ENCODE measurements at places on chromosomes 4 and X.

GRCh38 chrX:118973389-118974087 lies 880 bp upstream of the LONRF3 start:
- no peak for DNase-seq
- peaks cover 5% of the 10 kb centered on the region for H3K4me1 ChIP-seq
- no peak overlapping the region for H3K4me3 ChIP-seq
- H3K27ac ChIP-seq: no peak overlapping the region
- H3K27me3 ChIP-seq: peaks cover 48% of the 10 kb centered on the region
- H3K36me3 ChIP-seq: no peaks in the 10 kb centered on the region

GRCh38 chr4:75340561-75340960 lies 173.6 kb downstream of the RCHY1 start:
- H3K4me1 ChIP-seq: no peaks in the 10 kb centered on the region
- no peak for DNase-seq
- no peak overlapping the region for H3K4me3 ChIP-seq
- no peaks in the 10 kb centered on the region for H3K27me3 ChIP-seq
- no peaks in the 10 kb centered on the region for H3K36me3 ChIP-seq
- no peak overlapping the region for H3K27ac ChIP-seq

- H3K4me1 ChIP-seq: peaks cover 38% of the 10 kb centered on the region
- H3K4me3 ChIP-seq: no peak overlapping the region
- peak overlapping the region; percentile 68 for H3K27ac ChIP-seq
Measured at GRCh38 chr4:138188406-138189084, 53.6 kb downstream of the SLC7A11 start.

GRCh38 chr4:17301266-17301665 lies 210.6 kb downstream of the QDPR start:
- no peaks in the 10 kb centered on the region for H3K4me1 ChIP-seq
- no peaks in the 10 kb centered on the region for H3K27me3 ChIP-seq
- DNase-seq: no peak
- H3K27ac ChIP-seq: no peak overlapping the region

DNA sequence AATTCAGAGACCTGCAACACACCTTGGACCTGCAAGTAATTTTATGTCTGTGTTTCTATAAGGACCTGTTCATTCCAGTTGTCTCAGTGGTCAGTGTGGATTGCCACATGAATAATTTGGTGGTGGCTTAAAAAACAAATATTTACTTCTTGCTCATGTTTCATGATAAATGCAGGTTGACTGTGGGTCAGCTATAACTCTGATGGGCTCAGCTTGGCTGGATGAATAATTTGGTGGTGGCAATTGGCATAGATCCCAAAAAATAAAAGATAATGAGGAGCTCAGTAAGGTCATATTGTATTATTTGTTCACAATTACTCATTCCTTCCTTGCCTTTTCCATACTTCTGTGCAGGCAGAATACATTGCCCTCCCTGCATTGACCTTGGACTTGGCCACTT lies 18.9 kb upstream of the SCRG1 start:
- H3K36me3 ChIP-seq: no peaks in the 10 kb centered on the region
- no peak for DNase-seq
- no peak overlapping the region for H3K4me3 ChIP-seq
- no peaks in the 10 kb centered on the region for H3K27me3 ChIP-seq
- no peak overlapping the region for H3K27ac ChIP-seq

Data from keratinocyte (primary cell).